H54 (cell line): ENCODE measurements at places on chromosomes 6 and 20.

DNA sequence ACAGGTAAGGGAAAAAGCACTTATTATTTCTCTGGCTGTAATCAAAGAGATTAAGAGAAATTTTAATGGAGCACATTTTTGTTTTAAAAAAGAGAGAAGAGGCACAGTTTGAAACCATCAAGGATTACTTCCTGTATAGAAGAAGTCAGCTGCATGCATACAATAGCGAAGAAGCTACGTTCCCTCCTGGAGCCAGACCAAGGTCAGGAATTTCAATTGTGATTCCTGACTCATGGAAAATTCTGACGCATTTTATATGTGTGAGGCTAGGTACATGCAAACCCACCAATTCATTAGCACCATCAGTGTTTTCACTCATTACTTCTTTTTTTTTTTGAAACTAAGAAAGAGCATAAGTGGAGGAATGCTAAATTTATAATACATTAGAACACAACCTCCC is 232.7 kb upstream of the SGK1 start:
- DNase-seq: no peak

- no peak for DNase-seq
Observed at GRCh38 chr6:114312931-114313330, 29.9 kb downstream of the HS3ST5 start.

DNA sequence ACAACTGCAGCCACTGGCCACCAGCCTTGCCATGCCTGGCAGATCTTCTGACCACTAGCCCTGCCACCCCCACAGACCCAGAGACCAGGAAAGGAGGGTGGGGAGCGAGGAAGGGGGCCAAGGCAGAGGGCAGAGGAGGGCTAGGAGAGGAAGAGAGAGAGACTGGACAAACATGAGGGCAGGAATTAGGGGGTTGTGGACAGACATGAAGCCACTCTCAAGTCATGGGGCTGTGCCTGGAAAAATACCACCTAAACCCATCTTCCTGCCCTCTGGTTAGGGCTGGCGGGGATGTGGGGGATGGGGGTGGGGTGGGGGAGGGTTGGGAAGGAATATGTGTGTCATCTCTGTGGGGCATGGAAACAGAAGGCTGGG is 1.4 kb upstream of the SLC29A1 start:
- DNase-seq: no peak

GRCh38 chr6:97469451-97469850 is 186.4 kb upstream of the MMS22L start:
- no peak for DNase-seq

GRCh38 chr6:19723545-19723944 is 113.6 kb upstream of the ID4 start:
- peak; percentile 9 for DNase-seq

GRCh38 chr6:163671355-163671754 is 256.8 kb downstream of the QKI start:
- DNase-seq: no peak

GRCh38 chr6:125745281-125746018 is 4.0 kb upstream of the HEY2 start:
- no peak for DNase-seq

DNA sequence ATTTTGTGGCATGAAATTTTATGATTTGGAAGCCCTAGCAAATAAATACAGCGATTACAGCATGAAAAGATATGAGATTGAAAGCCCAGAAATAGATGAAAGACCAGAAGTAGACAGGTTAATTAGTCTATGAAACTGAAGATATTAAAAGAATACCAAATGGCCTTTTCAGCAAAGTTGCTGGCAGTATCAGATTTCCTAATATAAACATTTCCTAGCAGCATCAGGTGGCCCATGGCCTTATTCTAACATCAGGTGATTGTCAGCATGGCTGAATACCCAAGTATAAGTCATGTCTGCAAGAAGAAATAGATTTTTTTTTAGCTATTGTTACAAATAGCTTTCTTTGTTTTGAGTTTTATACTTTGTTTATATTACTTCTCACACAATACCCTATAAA is 93.2 kb downstream of the CLVS2 start:
- DNase-seq: no peak

DNA sequence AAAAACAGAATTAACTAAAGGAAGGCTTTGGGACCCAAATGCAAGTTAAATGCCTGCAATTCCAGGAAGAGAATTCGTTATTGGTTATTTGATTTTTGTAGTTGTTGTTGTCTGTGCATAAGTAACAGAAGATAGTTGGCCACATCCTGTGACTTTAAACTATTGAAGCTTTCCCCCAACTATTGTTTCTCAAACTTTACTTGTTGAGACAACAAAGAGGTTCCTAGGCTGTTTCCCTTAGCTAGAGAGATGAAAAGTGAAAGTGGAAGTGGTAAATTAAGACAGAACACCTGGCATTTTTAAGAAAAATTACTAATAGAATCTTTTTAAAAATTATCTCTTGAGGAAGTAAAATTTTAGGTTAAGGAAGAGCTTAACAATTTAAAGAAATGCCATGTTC is 525.2 kb downstream of the PKHD1 start:
- no peak for DNase-seq

DNA sequence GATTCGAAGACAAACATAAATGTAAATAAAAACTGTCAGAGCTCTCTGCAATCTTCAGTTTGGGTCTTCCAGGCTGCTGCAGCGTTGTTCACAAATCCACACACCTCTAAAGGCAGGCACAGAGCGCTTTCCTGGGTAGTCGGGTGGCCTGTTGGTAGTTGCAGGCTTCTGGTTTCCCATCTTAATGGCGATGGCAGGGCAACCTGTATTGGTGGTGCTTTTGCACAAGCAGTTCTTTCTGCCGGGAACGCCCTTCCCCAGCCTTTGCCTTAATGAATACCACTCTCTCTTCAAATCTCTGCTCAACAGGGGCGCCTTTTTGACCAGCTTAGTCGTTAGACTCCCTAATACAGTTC is 723 bp upstream of the IFT52 start:
- DNase-seq: no peak

- no peak for DNase-seq
Observed at GRCh38 chr6:82786248-82786647, 279.4 kb downstream of the UBE3D start.

DNA sequence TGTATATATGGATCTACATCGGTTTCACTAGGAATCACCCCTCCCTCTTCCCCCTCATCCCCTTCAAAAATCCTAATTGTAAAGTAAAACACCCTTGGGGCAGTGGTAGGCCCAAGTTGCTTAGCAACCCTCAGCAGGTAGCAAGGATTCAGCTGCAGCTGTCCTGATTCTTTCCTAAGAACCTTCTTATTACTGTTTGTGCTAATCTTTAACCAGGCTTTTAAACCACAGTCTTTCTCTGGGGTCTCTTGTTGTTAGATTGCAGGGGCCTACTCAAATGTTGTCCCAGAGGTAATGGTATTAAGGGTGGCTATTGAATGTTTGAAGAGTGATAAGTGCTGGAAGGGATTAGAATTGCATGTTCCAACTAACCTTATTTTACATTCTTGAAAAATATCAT is 46.4 kb downstream of the PRL start:
- DNase-seq: no peak
